NCI-H446 (cell line): ENCODE measurements at places on chromosomes 4 and X.

DNA sequence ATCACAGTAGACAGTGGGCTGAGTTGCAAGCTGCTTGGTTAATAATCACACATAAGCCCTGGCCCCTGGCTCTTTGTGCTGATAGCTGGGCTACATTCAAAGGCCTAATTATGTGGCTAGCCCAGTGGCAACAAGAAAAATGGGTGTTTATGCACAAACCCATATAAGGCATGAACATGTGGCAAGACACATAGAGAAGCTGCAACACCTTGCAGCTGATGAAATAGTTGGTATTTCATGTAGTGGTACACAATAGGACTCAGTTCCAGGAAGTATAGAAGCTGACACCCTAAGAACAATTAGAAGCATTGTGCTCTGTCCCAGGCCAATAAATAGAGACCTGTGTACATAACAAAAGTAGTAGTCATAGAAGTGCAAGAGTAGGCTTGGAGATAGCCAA lies 14.6 kb upstream of the ZNF630 start:
- no peak for DNase-seq

GRCh38 chrX:8629871-8630270 lies 102.1 kb downstream of the ANOS1 start:
- DNase-seq, result no peak

DNA sequence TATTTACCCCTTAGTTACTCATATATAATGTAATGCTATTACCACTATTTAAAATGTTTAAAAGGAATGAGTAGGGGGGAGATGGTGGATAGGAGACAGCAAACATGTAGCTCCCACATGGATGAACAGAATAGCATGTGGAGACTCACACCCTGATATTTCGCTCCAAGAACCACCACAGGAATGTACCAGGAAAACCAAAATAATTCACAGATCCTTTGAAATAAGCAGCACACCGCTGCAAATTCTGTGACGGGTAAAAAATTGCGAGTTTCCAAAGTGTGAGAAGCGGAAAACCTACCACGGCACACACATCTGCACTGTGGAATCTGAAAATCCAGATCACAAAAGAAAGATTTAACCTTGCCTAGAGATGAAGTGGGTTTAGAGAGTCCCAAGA lies 428.2 kb downstream of the TLL1 start:
- DNase-seq, result no peak

- DNase-seq, result no peak
Observed at GRCh38 chr4:13893211-13893610, 265.7 kb upstream of the BOD1L1 start.

GRCh38 chr4:184402740-184403383 lies 71.5 kb downstream of the IRF2 start:
- DNase-seq, result no peak

DNA sequence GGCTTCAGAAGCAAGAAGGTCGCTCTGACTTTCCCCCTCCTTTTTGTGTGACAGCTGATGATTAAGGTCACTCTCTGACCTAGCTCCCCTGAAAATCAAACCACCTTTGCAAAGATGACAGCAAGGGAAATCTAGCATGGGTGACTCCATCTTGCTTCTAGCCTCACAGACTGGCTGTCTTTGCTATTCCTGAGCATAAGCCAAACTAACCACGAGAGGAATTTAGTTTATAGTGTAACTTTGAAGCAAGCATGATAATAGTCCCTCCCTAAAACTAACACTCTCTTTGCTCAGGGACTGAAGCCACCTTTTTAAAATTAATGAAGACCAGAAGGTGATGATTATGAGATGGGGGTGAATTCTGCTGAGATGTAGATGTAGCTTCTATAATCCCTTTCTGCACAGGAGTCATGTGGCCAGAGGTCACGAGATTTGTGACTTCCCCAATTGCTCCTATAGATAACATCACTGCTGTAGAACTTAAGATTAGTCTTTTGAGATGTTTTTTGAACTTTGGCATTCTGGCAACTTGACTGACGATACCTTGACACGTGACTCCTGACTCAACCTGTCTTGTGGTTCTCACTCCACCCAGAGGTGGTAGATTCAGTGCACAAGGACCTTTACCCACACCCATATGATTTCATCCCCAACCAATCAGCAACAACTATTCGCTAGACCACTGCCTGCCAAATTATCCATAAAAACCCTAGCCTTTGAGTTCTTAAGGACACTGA lies 14.9 kb upstream of the PDE5A start:
- DNase-seq, result no peak
